ENCODE measurements at places on chromosomes 7 and 10.

DNA sequence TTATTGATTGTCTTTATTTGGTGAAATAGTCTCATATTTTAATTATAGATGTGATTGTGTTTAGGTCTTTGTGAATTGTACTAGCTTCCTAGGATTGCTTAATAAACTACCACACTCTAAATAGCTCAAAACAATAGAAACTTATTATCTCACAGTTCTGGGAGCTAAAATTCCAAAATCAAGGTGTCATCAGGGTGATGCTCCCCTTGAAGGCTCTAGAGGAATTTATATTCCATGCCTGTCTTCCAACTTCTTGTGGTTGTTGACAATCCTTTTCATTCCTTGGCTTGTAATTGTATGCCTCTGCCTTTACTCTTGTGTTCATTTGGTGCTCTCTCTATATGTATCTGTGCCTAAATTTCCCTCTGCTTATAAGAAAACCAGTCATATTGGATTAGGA, 155.3 kb upstream of the AKR1E2 start:
- DNase-seq, result no peak

DNA sequence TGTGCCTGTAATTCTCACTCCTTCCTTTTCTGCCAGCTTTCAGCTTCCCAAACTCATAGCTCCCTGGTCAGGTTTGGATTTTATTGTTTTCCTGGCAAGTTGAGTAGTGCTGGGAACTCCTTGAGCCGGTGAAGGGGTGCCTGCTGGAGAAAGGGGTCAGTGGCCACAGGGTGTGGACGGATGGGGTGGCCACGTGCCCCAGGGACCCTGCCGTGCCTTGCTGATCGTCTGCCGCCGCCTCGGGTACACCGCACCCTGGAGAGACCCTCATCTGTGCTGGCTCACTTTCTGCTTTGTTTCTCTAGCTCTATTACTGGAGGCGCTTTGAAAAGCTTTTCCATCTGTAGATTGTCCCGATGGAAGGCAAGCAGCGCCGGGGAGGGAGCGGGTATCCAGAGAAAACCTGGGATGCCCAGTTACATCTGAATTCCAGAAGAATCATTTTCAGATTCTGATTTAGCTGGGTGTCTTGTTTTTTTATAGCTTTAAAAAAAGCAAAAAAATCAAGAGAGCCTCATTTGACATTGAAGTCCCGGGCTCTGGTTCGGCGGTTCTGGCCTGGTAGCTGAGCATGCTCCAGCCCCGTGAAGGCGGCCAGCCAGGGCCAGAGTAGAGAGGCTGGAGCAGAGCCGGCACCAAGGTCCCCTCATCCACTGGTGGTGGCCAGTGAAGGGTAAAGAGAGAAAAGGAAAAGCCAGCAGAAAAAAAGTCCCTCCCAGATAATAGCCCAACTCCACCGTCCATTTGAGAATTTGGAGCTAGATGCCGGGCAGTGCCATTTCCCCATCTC, 510.9 kb upstream of the FOXK1 start:
- no peak for DNase-seq

DNA sequence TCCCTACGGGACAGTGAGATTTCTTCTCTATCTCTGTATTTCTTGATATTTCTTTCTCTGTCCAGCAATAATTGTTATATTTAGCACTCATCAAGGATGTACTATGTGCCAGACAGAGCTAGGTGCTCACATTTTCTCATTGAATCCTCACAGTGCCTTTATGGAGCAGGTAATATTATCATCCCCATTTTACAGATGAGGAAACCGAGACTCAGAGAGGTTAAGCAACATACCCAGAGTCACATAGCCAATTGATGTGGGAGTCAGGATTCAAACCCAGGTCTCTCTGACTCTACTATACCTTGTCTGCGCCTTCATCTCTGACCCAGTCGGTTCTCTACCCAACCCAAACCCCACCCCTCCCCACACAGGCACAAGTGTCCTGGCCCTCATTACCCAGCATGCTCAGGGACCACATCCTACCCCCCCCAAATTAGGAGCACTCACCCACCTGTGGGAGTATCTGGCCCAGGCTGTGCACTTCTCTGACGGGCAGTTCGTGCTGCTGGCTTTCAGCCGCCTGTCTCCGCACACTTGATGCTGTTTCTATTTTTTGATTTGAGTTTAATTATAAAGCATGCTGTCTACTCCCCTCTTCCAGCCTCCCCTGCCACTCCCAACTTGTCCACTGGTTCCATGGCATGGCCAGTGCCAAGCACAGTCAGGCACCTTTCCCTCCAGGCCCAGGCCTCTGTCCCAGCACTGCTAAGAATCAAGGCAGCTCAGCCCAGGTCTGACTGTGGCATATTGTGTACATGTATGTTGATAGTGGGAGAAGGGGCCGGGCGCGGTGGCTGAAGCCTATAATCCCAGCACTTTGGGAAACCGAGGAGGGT, 9.8 kb upstream of the SAMD8 start:
- DNase-seq, result no peak

GRCh38 chr10:1280466-1281404, 224.6 kb downstream of the WDR37 start:
- peak; percentile 28 for DNase-seq

- DNase-seq, result no peak
These were observed 861.5 kb upstream of the ZWINT start for GRCh38 chr10:57222603-57223002.

All from ureter (tissue), 1 donor.